ENCODE measurements at places on chromosomes 1 and 21.

DNA sequence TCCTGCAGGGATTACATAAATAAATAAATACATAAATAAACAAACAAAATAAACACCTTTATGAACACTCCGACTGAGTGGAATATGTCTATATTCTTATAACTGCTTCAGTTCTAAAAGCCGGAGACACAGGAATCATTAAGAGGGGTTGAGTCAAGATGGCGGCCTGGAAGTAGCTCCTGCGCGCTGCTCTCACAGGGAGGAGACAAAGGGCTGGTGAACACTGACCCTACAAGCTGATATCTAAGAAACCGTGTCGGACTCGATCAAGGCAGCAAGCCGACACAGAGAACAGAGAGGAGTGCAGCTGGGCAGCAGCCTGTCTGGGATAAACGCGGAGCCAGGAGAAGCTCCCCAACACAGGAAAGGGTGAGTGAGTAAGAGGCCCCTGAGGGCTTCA is 1098.6 kb upstream of the NCAM2 start:
- no peak for DNase-seq

GRCh38 chr21:29245104-29245643 is 53.5 kb upstream of the BACH1 start:
- DNase-seq: no peak

GRCh38 chr1:112672842-112673241 is 1.6 kb upstream of the MOV10 start:
- no peak for DNase-seq

DNA sequence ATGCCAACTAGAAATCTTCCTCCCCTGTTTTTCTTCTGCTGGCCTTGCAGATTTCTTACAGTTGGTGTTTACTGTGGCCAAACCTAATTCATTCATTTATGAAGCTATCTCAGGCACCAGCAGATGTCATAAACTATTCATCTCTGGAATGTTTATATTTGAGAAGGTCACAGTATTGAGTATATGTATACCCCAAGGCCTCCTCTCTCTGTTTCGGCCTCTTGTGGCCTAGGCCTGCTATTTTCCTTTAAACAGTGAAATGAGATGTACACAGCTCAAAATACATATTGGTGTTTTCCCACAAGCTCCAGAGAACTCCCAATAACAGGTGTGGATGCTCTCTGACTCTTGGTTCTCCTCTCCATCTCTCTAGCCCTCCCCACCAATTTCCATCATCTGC is 520.7 kb upstream of the CAMK1G start:
- DNase-seq: no peak

DNA sequence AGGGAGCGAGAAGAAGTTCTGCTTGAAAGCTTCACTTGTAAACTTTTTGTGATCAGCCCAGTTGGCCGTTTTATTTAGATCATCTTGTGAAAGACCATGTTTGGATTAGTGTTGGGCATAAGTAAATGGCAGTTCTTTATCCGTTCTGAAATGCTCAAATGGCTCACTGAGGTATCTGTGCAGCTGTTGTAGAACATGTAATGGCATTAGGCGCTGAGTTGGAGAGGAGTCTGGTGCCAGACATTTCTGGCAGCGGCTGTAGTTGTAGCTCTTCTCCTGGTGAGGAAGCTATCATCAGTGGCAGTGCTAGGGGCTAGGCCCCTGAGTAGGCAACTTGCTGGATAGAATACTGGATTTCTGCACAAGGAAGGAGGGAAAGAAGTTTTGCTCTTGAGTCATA is 321.6 kb downstream of the LMO4 start:
- no peak for DNase-seq

GRCh38 chr1:78301141-78301540 is 189.6 kb upstream of the PTGFR start:
- DNase-seq: no peak

Measured in activated T-cell treated with anti-CD3 and anti-CD28 coated beads, Interleukin-2, amount 50 U/mL, for 4 hours (primary cell).